Stomach (tissue), 19 donors: ENCODE measurements at places on chromosomes 16 and 17.

DNA sequence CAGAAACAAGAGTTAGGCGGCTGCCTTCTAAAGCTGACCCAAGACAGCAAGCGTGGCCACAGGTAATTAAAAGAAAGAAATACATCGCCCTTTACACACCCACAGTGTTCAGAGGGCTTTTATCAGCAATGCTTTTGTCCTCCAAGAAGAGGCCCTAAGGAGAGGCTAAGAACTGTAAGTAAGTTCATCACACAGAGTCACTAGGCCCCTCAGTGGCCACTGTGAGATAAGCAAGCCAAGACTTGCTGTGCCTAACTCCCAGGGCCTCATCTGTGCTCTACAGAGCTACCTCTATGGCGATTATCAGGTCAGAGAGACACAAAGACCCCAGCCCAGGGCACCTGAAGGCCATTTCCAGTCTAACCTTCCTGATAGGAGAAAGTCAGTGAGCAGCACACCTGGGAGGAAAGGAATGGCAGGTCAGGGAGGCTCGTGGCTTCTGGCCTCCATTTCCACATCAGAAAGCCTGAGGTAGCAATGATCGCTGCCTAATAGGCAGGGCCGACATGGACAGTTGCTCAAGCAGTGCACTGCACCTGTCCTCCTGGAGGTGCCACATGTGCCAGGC, 545.2 kb upstream of the CDH11 start:
- DNase-seq = no peak

DNA sequence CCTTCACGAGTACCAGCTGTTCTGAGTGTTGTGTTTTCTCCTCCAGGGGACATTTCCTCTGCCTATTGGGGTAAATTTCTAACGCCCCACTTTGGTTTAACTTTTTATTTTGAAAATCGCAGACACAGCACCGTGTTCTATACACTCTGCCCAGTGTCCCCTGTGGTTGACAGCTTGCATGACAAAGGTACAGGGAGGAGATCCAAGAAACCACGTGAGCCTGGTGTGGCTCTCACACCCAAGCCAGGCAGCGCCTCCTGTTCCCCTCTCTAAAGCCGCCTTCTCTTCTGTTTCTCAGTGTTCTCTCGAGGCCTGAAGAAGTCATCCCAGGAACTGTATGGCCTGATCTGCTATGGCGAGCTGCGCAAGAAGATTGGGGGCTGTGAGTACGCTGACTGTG, 25.4 kb downstream of the CRAMP1 start:
- DNase-seq = no peak

DNA sequence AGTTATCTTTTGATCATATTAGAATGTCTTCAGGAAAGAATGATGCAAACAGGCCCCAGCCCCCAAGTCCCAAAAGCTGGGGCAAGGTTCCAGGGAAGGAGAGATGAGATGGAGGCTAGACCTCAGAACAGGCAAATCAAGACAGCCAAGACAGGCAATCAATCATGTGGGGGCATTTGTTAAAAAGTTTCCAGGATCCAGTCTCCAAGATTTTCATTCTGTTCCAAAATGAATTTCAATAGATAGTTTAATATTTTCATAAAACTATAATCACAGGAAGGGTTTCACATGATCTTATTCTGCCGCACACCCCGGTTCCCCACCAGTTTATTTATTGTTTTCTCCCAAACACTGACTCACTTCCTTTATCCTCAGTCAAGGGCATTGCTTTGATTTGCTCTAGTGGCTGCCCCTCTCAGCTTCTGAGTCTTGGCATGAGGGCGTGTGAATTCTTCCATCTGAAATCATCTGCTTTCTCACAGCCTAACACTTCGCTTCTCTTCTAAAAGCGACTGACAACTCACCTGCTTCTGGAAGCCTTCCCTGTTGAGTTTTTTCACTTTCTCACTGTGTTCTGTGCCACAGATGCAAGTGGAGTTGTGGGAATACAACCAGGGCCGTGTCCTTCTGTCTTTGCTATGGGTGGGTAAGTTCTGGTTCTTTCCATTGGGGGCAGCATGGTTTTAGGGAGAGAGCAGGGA, 12.2 kb upstream of the TERF2 start:
- DNase-seq = no peak

DNA sequence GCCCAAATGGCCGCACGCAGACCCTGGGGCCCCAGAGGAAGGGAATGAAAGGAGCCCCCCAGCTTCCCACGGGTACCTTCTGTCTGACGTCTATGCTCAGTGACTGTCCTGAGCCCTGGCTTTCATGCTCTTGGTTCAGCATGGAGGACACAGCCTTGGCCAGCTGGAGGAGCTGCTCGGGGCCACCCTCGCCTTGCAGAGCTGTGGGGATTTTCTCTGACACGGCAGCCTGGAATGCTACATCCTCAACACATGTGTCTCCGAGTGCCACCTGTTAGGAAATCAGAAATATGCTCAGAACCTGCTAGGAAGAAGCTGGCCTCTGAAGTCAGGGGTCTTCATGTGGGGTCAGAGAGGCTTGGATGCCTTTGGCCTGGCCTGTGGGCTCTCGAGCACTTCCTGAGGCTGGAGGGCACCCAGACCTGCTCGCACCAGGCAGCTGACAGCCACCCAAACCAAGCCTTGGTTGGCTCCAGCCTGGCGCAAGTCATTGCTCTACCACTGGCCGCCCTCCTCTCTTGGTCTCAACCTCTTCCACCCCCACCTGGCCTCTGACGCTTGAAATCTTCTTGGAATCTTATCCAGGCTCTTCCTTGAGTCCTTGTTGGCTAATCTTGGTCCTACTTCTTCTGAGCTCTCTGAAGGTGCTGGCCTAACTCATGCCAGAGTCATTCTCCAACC, 63.7 kb upstream of the BCO1 start:
- DNase-seq = no peak

DNA sequence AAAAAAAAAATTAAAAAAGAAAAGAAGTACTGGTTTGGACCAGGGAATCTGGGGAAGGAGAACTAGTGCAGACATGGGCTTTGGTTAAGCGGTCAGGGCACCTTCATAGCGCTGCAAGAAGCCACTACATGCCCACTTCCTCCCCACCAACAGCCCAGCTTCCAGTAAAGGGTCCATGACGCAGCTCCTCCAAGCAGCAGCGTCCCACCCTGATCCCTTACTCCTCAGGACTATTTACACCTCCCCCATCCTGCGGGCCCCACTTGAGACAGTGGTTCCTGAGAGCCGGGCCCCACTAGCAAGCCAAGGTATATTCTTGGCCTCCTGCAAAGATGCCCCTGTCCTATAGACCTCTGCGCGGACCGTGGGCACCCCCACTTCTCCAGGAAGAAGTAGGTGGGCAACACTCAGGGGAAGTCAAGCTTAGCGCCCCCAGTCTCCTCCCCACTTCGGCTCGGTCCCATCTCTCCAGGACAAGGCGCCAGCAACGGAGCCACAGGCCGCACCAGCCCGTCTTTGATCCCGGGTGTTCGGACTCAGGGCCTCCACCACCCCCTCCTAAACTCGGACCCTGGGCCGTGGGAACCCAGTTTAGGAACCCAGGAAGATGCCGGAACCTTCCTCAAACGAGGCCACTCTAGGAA, 913 bp upstream of the PRR14 start:
- DNase-seq = no peak

- DNase-seq = no peak
Observed at GRCh38 chr17:29930409-29931010, 482 bp upstream of the SSH2 start.

DNA sequence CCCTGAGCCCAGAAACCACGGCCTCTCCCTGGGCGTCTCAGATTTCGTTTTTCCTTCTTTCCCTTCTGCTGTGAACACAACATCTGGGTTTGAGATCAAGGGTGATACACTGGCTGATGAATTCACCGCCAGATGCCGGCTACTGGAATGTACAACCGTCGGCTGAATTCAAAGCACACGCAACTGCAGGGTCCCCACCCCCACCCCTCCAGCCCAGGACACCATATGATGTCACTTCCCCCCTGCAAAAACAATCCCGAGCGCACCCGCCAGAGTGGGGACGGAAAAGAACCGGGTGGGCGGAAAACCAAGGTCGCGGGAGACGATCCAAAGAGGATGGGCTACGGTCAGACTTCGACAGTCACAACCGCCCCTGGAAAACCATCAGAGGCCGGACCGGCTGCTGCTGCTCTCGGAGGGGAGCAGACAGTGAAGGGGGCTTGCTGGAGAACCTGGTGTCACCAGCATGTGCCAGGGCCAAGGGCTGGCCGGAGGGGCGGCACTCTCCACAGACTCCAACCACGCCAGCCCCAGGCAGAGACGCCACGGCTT, 23.3 kb downstream of the CEP295NL start:
- peak; percentile 89 for DNase-seq

GRCh38 chr16:70430667-70431536, 8.0 kb downstream of the ST3GAL2 start:
- peak; percentile 81 for DNase-seq

DNA sequence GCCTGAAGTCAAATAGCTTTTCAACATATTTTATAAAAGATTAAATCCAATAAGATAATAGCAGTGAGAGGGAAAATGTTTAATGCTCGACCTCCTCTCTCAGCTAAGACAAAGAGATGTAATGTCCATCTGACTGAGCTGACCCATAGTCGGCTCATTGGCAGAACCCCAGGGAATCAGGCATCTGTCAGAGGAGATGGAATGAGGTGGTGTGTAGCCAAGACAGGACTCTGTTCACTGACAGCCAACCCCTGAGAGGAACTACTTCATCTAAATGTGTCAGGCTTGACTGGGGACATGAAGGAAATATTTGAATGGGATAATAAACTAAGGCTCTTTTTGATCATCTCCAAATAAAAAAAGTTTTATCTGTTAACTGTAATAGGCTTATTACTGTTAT, 188.0 kb downstream of the CDH11 start:
- peak; percentile 26 for DNase-seq

DNA sequence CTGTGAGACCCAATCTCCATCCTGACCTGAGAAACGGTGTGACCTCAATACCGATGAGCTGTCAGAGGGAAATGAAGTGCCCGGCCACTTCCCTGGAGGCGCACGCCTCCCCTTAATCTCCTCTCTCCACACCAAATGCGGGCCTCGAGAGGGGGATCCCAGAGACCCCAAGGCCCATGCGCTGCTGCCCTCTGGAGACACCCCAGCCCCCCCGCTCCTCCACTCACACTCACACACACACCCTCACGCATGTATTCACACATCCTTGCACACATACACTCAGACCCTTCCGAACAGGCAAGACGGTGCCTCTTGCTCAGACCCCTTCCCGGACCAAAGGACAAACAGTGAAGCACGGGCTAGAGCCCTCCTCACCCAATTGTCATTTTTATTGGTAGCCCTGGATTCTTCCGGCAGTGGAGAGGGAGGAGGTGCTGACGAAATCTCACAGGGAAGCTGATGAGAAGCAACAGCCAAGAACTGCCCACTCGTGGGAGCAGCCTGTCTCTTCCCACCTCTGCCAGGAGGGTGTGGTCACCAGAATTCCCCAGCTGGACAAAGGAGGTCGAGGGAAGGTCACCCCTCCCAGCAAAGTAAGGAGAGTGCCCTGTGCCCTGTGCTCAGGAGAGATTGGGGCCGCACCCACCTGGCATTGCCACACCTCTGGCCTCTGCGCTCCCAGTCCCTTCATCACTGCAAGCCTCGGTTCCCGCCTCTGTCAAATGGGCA, 136.0 kb upstream of the TNRC6C start:
- peak; percentile 31 for DNase-seq

GRCh38 chr16:49527611-49528010, 154.0 kb downstream of the C16orf78 start:
- DNase-seq = no peak

- DNase-seq = no peak
Observed at GRCh38 chr17:6075050-6075449, 4.9 kb downstream of the WSCD1 start.

DNA sequence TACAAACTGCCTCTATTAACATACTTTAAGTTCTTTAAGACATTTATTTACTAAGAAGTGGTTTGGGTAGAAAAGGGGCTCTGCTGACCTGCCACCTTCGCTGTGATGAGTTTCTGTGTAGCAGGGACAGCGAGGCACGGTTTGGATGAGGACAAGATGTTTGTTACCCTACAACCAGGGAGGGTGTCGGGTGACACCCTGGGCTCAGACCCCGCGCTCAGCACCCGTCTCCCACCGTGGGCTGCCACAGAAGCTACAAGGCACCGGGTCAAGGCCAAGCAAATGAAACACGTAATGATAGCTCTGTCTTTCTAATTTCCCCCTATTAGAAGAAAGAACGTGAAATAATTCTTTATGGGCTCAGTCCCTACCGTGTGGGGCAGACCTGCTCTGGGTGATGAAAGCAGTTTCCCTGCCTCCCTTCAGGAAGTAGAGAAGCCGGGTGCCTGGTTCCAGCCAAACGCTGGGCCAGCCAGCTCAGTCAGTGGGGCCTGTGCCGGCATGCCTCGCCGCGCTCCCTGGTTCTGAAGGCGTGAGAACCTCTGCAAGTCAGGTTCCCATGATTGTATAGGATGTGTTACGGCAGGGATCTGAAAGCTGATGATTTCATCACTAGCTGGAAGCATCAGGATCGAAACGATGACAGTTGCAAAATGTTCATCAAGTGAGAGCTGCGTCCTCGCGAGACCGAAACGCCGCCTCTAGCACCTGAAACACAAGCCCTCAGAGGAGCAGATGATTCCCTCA, 3.9 kb downstream of the ZNF750 start:
- no peak for DNase-seq

- no peak for DNase-seq
Observed at GRCh38 chr17:63024716-63025115, 58.7 kb downstream of the TANC2 start.

DNA sequence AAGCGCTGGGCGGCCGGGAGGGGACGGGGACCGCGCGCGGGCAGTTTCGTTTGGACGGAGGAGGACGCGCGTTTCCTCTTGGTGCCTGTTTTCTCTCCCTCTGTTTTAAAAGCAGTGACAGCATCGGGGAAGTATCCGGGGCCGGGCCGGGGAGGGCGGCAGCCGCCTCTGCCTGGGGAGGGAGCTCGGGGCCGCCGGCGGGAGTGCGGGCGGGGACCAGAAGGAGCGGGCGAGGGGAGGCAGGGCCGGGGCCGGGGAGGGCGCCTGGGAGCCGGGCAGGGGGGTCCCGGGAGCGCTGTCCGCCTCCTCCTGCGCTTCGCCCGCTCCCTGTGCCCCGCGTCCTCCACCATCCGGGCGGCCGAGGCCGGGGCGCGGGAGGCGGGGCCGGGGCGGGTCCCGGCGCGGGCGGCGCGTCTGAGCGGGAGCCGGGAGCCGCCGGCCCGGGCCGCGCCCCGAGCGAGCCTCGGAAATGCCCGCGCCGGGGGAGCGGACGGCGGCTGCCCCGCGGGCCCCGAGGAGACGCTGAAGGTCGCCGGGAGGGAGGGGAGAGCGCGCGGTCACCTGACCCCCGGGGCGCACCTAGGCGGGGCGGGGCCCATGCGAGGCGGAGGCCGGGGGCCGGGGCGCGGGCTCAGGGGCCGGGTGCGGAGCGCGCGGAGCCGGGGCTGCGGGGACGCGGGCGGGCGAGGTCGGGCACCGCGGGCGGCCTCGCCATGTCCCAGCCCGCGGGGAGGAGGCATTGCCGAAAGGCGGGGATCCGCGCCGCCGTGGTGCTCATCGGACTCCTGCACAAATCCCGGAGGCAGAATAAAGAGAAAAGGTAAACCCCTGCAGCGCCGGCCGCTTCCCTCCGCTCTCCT, 57.3 kb downstream of the RAP1GAP2 start:
- DNase-seq = peak; percentile 68
